H1 (cell line): ENCODE measurements at places on chromosomes 16 and 17.

DNA sequence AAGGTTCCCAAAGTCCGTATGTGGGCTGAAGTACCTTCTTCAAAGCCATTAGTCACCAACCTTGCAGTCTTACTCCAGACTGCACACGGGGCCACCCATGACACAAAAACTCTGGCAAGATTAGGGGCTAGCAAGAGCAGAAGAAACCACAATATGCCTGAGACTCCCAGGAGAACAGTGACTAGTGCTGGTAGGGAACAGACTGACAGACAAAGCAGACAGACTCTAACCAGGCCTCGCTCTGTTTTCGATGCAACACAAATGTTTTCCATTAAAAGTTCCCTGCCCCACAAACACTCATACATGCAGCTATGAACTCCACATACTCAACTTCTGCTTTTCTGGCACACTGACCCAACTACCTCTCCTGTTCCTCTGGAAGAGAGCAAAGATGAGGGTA lies 102.2 kb downstream of the HIC1 start:
- no peak for DNase-seq

DNA sequence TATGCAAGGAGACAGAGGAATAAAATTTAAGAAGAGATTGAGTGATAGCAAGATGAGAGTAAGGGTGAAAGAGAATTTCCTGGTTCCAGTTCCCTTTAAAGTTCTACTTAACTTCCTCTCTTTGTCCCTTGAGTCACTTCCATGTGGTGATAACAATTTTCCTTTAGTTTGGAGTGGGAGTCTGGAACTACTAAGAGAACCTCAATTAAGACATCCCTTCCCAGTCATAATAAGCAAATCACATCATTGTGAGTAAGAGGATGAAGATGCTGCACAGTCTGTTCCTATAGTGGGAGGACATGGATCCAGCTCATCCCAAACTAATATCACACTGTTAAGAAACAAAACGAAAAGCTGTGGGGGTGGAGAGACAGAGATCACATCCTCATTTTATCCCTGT lies 24.4 kb downstream of the TBX21 start:
- no peak for DNase-seq

- no peak for DNase-seq
These were observed 117.5 kb upstream of the CRHR1 start for GRCh38 chr17:45666641-45667040.

GRCh38 chr17:49361129-49361901 lies 735 bp downstream of the ZNF652 start:
- DNase-seq, result peak; percentile 68

- DNase-seq, result peak; percentile 63
These were observed 66.0 kb upstream of the ZNF423 start for GRCh38 chr16:49921791-49922456.

DNA sequence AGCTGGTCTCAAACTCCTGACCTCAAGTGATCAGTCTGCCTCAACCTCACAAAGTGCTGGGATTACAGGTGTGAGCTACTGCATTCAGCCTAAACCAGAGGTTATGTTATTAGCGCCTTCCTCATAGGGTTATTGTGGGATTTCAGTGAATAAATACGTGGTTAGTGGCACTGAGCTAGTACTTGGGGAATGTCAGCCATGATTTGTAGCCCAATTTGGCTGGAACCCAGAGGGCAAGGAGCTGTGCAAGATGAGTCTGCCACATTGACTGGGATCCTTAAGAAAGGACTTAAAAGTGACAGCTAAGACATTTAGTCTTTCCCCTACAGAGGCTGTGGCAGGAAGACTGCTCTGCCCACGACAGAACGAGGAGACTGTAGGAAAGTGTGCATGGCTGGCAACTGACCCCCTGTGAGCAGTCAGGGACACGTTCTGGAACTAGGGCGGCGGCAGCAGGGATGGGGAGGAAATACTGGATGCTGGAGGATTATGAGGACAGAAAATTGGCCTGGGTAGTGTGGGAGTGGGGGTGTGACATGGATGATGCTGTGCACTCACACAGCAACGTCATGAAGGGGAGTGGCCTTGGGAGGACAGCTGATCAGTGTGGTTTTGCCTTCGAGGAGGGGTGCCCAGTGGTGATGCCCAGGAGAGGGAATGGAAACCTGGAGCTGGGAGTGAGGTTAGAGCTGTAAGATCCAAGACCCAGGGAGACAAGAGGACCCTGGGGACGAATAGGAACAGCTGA lies 14.6 kb downstream of the ATP5PD start:
- no peak for DNase-seq

DNA sequence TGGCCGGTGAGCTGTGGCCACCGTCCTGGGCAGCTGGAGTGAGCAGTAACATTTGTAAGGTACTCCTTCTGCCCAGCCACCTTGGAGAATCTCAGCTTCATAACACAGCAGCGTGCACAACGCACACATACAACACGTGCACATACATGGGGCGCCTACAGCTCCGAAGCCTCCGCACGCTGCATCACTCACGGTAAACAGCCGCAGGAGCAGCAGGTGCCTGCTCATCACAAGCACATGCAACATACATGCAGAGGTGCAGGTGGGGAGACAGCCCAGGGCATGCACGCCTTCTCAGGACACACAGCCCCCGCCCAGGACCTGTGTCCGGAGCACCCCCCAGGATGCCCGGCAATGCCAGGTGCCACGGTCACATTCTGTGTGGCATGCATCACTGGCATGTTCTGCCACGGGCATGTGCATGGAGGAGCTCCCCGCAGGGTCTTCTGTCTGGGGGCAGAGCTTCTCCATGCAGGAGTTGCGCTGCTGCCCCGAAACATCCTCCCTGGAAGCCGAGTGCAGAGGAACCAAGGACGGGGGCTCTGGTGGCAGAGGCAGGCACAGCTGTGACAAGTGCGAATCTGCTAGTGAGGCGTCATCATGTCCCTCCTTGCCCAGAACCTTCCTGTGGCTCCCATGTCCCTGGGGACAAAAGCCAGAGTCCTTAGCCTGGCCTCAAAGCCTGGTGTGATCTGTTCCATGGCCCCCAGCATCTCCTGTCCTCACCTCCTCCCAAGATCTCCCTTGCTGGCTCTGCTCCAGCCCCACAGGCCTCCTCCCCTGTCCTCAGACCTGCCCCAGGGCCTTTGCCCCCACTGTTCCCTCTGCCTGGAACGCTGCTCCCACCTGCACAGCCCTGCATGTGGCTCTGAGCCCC lies 184.0 kb upstream of the GSE1 start:
- DNase-seq, result no peak

DNA sequence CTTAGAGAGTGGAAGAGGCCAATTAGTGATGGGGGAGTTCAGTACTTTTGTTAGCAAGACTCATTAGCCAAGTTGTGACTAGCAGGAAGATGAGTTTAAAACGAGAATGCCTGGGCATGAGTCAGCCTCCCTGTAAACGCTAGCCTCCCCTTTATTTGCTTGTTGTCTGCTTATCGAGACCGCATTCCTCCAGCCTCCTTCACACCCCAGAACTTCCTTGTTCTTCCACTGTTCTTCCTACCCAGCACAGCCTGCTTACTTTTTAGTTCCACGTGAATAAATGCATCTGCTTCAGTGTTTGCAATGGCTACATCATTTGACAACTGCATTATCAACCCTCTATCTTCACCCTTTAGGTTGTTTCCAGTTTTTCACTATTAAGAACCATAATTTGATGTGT lies 20.2 kb upstream of the OR3A1 start:
- no peak for DNase-seq
